ENCODE measurements at places on chromosomes 11 and 22.
A peak's percentile ranks its signal among the peaks of the same experiment; 100 is the strongest.

GRCh38 chr11:117415358-117415896 is 87.8 kb downstream of the CEP164 start:
- DNase-seq = no peak

- DNase-seq = no peak
Measured at GRCh38 chr11:134478611-134479010, 66.6 kb upstream of the B3GAT1 start.

DNA sequence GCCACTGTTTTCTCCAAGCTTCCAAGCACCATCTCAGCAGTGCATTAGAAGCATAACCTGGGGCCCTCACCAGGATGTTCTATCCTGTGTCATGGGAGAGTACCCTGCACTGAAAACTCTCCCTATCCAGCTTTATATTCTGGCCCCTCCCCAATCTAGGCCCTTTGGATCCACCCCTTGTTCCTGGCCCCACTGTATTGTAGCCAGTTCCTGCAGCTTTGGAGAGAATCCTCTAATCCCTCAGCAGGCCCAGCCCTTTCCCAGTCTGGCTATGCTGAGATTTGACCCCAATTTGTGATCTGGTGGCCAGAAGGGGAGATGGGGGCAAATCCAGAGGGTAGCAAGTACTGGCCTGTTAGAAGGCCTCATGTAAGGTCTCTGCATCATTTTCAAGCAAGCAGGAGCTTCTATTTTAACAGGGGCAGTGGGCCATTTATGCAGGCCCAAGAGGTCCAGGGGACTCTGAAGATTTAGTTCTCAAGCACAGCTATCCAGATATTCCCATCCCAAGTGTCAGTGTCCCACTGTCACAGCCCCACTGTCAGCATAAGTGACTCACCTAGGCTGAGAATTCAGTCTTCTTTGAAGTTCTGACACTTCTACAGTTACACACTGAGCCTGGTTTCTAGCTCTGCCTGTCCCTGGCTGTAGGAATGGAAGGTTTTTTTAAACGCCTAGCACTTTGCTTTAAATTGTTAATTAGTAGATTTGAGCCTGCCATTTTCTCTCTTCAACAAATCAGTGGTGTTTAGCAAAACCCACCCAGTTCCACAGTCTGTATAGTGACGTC is 589.5 kb upstream of the CADM1 start:
- no peak for DNase-seq

- DNase-seq = no peak
Measured at GRCh38 chr22:47446331-47446730, 683.9 kb downstream of the TBC1D22A start.

- no peak for DNase-seq
Measured at GRCh38 chr11:24885580-24886173, 388.8 kb downstream of the LUZP2 start.

DNA sequence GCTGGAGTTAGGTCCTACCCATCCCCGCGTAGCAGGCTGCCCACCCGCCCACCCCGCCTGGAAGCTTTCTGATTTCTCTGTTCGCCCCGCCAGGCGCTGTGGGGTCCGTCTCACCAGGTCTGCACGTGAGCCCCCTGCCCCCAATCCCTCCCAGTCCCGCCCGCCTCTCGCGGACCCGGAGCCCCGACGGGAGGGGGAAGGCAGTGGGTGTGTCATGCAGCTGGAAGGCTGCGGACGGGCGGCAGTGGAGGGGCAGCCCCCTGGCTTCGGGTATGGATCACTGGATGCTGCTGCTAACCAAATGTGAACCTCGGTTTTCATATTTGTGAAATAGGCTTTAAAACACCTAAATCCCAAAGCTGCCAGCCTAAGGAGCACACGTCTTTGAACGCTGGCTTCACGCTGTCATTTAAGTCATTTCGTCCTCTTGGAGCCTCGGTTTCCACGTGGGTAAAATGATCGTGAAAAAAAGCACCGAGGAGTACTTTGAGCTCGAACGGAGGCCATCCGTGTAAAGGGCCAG is 568 bp upstream of the BIK start:
- no peak for DNase-seq

DNA sequence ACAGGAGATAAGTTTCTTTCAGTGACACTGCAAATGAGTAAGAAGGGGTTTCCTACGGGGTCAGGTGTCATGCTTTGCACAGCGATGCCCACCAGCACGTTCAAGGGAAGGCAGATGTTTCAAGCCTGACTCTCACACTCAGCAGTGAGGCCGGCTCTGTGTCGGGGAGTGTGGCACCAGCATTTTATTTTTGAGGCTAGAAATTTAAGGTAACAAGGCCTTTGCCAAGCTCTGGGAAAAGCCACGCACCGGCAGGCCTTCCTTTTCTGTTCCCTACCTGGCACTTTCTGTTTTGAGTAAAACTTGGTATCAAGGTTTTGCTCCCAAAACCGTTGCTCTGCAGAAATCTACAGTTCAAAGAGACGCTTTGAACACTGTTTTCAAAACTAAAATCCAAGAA is 38.0 kb downstream of the TOLLIP start:
- no peak for DNase-seq

DNA sequence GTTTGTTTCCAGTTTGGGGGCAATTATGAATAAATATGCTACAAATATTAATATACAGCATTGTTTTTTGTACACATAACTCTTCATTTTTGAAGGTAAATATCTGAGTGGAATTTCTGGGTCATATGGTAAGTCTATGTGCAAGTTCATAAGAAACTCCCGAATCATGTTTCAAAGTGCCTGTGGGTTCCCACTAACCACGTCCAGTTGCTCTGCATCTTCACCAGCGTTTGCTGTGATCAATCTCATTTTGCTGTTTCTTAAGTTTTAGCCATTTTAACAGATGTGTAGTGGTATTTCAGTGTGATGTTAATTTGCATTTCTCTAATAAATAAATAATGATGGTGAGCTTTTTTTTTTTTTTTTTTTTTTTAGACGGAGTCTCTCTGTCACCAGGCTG is 14.2 kb upstream of the CSRP3 start:
- DNase-seq = no peak

GRCh38 chr11:35950082-35950481 is 6.2 kb downstream of the LDLRAD3 start:
- DNase-seq = no peak

- DNase-seq = no peak
Measured at GRCh38 chr11:127627629-127628457, 627.3 kb upstream of the KIRREL3 start.

- DNase-seq = no peak
Measured at GRCh38 chr11:128874427-128874826, 7.3 kb upstream of the KCNJ1 start.

- DNase-seq = no peak
Measured at GRCh38 chr22:36027579-36027934, 1.1 kb downstream of the RBFOX2 start.

DNA sequence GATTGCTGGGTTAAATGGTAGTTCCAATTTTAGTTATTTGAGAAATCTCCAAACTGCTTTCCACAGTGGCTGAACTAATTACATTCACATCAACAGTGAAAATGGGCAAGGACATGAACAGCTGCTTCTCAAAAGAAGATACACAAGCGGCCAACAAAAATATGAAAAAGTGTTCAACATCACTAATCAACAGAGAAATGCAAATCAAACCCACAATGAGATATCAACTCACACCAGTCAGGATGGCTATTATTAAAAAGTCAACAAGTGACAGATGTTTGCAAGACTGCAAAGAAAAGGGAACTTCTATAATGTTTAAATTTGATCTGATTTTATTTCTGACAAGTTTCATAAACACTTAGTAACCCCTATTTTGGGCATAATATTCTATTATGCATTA is 537.5 kb downstream of the DLG2 start:
- DNase-seq = no peak

DNA sequence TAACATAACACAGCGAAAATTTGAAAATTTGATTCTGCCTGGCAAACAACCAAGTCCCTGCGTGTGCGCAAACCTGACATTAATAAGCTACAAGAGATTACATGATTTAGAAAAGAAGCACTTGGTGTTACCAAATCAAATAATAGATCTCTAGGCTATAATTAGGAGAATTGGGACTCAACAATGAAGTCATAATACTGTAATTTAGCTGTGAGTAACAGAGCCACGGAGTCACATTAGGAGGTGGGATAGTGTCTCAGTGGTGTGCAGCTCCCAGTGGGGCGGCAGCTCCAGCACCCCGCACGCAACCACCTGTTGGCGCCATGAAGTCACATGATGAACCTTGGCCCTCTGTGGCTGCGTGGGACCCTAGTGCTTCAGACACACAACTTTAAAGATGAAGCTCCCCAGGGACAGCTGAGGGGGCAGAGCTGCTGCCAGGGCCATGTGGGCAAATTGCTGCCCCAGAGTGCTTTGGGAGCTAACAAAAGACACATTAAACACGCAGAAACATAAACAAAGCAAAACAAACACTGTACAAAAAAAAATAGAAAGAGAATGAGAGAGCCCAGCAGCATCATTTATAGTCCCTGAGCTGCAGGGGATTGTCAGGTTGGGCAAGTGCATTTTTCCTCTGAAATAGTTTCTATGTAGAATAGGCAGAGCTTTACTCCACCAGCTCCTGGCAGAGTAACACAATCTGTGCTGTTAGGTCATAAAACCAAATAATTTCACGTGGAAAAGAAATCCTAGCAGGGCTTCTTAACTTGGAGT is 605.6 kb downstream of the SOX6 start:
- no peak for DNase-seq

DNA sequence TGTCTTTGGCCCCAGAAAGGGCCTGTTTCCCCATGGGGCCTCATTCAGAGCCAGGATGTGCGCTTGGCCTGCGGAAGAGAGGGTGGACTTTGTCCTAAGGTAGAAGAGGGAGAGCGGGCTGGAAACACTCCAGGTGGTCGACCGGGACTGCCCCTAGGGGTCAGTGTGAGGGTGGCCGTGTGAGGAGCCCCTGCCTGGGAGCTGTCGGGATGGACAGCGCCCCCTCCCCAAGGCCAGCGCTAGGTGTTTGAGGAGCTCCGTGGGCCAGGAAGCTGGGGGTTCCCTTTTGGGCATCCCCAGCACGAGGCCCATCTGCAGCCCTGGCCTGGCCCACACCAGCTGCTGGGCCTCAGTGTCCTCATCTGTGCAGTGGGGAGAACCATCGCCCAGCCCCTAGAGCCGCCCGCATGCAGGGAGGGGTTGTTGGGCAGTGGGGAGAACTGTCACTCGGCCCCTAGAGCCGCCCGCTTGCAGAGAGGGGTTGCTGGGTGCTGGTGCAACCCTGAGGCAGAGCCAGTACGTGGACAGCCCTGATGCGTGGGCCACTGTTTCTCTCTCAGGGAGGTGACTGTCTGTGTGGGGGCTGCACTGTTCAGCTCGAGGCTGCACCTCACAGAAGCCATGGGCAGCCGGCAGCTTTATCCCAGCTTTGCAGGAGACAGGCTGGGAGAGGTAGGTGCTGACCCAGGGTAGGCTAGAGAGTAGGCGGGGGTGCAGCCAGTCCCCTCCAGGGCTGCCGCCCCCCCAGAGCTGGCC is 1319.9 kb downstream of the BRD1 start:
- no peak for DNase-seq

GRCh38 chr22:43363315-43364168 is 20.4 kb upstream of the SCUBE1 start:
- DNase-seq = no peak

GRCh38 chr11:73359930-73360742 is 16.1 kb upstream of the RELT start:
- peak; percentile 13 for DNase-seq

DNA sequence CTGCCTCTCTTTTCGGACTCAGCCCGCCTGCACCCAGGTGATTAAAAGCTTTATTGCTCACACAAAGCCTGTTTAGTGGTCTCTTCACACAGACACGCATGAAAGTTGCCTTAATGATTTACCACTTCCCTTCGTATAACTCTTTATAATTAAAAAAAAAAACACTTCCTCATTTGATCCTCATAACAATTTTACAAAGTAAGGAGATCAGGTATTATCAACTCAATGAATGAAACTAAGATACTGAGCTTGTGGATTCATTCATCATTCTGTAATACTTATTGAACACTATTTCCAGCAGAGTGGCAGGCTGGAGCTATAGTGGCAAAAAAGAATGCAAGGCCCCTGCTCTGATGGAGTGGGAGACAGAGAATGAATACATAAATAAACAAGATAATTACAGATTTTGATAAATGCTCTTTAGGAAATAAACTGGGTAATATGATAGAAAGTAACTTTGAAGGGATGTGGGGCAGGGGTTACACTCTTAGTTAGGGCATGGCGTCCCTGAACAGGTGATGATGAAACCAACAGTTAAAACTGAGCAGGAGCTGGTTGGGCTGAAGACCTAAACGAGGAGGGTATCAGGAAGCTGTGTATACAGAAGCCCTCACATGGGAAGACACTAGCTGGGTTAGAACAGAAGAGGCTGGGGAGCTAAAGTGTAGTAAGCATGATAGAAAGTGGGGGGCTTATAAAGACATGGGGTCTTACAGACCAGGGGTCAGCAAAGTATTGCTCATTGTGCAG is 5.4 kb upstream of the CRTAM start:
- no peak for DNase-seq

- peak; percentile 34 for DNase-seq
Measured at GRCh38 chr11:250740-251299, 14.0 kb downstream of the PSMD13 start.

DNA sequence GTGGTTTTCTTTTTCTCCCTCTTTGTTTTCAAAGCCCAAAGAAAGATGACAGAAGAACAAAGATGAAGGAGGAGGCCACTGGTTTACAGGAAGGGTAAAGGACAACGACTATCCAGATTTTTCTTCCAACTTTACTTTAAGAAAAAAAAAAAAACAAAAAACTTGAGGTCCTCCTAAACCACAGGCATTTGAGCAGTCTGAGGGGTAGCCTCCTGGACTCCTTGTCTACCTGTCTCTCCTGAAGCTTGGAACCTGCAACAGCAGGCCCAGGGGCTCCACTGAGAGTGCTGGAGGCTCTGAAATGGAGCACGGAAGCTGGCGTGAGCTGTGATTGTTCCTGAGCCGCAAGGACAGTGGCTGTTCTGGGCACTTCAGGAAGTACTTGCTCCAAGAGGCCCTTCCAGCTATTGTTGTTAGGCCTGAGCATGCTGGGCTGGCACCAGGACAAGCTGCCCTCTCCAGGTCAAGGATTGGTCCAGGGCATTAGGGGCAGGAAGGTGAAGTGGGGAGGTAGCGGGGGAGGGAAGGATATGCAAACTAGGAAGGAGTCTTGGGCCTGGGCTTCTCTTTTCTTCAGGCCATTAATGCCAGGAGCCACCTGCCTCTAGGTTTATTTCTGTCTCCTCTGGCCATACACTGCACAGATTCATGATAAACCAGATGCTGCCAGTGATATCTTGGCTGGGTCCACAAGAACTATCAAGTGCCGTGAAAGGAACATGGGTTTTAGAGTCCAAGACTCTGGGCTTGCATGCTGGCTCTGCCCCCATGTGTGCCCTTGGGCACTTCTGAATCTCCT is 147.3 kb downstream of the CCDC34 start:
- DNase-seq = no peak

- DNase-seq = no peak
Measured at GRCh38 chr11:111851636-111852035, 19.7 kb downstream of the ALG9 start.
